ENCODE measurements at places on chromosomes 1 and 21.

GRCh38 chr1:30681782-30682181, 41.6 kb downstream of the MATN1 start:
- DNase-seq, result no peak

- no peak for DNase-seq
Measured at GRCh38 chr1:47727051-47727696, 270.0 kb downstream of the TRABD2B start.

- no peak for DNase-seq
Measured at GRCh38 chr1:22737374-22738068, 26.9 kb downstream of the EPHB2 start.

DNA sequence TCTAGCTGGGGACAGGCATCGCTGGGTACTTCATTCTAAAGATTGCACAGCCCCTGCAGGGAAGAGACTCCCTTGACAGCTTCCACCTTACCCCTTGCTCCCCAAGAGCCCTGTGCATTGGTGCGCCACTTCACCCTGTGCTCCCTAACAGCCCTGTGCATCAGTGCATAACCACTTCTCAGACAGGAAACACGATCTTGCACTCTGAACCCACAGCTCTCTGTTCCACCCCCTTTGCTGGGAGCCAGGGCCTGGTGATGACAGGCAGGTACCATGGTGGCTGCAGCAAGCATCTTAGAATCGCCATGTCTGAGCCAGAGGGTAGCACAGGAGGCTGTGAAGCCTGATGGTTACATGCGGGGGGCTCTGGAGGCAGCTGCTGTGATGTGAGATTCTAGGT, 5.0 kb downstream of the ALPL start:
- DNase-seq, result no peak

DNA sequence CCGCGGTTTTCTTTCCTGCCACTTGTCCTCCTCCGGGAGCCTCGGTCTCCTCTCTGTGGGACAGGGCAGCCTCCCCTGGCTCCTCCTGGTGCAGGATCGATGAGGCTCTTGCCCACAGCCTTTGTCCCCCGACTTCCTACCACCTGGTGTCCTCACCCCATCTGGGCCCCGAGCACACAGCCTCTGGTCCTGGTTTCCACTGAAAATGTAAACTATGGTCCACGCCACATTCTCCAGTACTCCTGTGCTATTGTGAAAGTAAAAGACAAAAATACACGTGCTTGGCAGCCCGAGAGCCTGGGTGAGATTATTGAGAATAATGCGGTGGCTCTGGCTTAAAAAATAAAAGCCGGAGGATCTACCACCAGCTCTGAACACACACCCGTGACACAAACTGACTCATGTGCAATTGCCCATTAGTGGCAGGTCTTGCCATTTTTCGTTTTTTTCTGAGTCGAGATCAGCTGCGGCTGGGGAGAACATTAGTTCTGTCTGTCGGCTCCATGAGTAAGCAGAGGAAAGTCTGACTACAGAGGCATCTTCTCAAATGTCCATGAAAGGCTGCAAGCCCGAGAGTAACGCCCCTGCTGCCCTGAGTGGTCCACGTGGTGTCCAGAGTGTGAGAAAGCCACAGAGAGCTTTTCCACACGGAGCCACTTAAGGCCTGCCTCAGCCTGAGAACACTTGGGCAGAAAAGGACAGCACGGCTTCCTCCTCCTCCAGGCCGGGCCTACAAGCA, 5.7 kb upstream of the COL6A2 start:
- no peak for DNase-seq

GRCh38 chr1:8422510-8423268, 104.8 kb downstream of the SLC45A1 start:
- no peak for DNase-seq

- DNase-seq, result peak; percentile 50
Measured at GRCh38 chr1:44237721-44238457, 24.6 kb downstream of the DMAP1 start.

GRCh38 chr1:231418101-231418740, 3.9 kb downstream of the EGLN1 start:
- DNase-seq, result no peak

- DNase-seq, result no peak
Measured at GRCh38 chr1:116323491-116323890, 49.6 kb upstream of the ATP1A1 start.

DNA sequence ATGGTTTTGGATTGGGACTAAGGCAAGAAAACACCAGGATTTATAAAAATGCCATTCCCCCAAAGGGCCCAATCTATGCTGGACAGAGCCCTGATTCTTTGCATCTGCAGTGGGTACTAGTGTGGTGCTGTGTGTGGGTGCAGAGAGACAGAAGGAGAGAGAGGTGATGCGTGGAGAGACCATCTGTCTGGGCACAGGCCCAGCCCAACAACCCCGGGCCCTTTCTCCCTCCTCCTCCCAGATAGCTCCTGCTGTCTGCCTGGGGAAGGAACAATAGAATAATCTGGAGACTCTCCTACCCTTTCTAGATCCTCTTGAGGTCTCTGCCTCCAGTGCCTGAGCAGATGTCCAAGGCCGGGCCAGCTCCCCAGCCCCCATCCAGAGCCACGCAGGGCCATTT, 15.1 kb downstream of the KIAA1614 start:
- DNase-seq, result no peak

DNA sequence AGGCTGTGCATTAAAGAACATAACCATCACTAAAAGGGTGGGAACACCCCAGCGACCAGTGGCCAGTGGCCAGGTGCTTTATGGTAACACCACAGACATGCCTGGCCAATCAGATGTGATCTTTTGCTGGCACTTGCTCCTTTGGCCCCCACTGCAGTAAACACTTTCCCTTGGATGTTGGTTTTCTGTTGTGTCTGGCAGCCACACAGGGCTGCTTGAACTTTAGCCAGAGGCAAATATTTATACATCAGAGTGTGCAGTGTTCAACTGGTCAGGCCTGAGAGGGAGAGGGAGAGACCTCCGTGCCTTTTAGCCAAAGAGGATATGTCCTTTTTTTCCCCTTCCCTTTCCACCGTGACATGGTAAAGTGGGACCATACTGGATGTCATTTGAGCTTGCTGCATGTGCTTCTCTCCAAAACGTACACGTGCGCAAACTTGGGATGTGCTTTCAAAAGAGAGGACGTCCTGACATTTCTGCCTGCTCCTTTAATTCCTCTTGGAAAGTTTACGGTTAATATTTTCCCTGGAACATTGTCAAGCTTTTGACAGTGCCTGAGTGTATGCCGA, 101.2 kb downstream of the NFIA start:
- no peak for DNase-seq

DNA sequence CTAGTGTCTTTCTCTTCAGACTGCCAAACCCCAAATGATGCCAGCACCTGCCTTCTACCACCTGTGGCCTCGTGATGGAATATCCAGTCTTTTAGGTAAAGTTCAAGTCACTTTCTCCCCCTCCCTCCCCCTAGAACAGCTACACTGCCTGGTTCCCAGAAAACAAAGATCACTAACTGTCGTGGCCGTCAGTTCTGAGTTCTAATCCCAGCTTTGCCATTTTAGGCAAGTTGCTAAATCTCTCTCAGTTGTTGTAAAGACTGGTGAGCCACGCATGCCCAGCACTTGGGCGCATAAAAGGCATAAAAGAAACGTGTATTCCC, 648 bp upstream of the TRAPPC3 start:
- DNase-seq, result no peak

GRCh38 chr1:205440476-205441317, 15.1 kb downstream of the BLACAT1 start:
- DNase-seq, result peak; percentile 46

DNA sequence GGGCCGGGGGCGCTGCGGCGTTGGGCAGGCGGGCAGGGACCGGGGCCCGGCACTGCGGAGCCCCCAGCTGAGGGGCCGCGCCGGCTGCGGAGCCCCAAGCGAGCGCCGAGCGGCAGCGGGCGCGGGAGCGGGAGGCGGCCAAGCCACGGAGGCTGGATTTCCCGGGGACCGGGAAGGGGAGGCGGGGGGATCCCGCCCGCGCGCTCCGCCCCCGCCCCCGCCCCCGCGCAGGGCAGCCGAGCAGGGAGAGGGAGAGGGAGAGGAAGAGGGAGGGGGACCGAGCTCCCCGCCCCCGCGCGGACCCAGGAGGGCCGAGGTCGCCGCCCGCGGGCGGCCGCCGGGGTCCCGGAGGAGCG, at the start of gene DLGAP3:
Gene DLGAP3 (minus strand): TSS at position 154 of the 356 bp plus-strand sequence. CDS start 24,267 bp downstream, outside the sequence.
- no peak for DNase-seq

- no peak for DNase-seq
Measured at GRCh38 chr1:157137046-157137407, 1.2 kb downstream of the ETV3 start.

DNA sequence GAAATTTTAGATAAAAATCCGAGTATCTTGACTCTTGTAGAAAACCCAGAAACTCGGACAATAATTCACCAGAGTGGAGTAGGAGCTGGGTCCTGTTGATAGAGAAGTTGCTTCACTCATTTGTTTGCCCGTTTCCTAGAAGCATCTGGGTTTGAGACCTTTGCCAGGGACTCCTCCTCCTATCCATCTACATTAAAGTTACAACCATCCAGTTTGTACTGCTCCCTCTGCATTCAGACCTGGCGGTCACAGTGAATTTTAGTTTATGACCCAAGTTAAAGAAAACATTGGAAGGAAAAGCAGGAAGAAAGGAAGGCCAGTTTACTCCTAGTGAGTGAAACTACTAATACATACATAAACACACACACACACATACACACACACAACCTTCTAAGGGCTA, 64.6 kb downstream of the CLDN17 start:
- no peak for DNase-seq

- DNase-seq, result no peak
Measured at GRCh38 chr1:8879464-8879921, 1.0 kb upstream of the ENO1 start.

GRCh38 chr21:31781737-31782136, 49.8 kb upstream of the SCAF4 start:
- DNase-seq, result no peak

- no peak for DNase-seq
Measured at GRCh38 chr1:234925440-234926263, 203.0 kb downstream of the TOMM20 start.

GRCh38 chr21:16287046-16287445, 557.3 kb downstream of the USP25 start:
- DNase-seq, result no peak

DNA sequence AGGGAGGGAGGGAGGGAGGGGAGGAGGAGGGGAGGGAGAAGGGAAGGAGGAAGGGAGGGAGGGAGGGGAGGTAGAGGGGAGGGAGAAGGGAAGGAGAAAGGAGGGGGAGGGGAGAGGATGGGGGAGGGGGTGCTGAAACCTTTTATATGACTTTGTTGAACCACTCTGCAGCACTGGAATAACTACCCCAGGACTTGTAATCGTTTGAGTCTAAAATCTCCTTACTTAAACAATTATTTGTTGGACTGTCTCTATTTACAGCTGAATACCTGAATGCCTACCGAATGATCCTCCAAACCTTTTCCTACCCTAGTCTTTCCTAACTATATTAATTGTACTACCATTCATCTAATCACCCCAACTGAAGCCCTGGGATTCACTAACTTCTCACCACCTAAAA, 181.8 kb downstream of the TPR start:
- DNase-seq, result no peak

DNA sequence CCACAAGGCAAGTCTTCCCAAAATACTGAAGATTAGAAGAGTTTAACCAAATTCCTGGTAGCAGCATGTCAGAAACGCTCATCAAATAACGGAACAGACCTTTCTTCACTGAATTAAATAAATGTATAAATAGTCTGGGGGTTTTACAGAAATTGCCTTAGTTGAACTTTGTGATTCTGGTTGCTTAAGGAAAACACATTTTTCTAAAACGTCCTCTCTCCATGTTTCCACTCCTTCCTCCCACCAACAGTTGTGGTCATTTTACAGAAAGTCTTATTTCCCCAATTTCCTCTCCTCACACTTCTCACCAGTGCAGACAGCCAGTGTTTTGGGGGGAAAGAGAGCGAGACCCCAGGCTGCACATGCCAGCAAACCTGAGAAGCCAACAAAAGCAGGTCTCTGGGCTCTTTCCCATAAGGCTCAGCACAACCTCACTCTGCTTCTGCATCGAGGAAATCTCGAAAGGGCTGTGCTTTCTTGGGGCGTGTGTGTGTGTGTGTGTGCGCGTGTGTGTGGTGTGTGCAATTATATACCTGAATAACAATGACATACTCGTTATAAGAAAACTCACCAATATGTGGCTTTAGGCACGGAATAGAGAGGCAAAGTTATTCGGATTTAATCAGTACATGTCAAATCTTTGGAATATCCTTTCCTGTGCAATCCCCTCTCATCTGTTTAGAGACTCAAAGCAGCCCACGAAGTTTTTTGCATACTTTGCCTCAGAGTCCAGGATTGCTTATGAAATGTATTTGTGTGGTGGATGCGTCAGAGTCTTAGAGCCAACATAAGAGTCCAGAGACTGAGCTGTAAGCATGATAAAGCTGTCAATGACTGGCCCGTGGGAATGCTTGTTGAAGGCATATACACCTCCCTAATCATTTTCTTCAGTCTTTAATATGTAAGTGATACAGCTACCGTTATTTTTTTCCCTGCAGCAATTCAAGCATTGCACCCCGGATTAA, 2.0 kb downstream of the KCNJ15 start:
- DNase-seq, result no peak

GRCh38 chr1:37561133-37562132, 4.7 kb downstream of the DNALI1 start:
- no peak for DNase-seq

- DNase-seq, result no peak
Measured at GRCh38 chr1:152003846-152004442, 10.3 kb upstream of the S100A10 start.

DNA sequence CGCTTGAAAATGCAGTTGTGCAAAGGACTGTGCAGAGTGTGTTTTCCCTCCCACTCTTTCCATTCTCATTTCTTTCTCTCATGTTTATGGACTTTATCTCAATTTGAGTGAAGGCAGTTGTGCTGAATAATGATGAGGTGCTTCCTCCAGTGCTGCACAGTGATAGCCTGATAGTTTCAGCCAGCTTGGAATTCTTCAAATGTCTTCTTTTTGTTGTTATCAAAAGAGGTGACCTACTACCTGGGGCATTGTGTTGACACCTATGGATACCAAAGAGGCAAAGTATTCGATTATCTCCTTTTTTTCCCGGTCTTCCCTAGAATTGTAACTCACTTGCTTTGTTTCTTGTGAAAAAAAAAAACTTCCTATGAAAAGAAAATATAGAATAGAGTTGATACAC, 132.6 kb upstream of the ESRRG start:
- DNase-seq, result no peak

DNA sequence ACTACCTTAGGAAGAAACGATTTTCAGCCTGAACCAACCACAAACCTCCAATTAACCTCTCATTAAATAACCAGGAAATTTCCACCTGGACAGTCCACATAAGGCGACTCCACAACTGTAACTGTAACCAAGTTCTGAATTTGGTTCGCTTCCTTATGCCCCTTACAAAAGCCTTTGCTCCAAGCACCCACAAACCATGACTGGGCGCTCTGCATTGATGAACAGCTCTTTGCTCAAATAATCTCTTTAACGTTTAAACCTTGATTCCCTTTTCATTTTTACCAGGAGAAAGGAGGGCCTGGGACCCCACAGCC, 38.2 kb upstream of the ZNF124 start:
- DNase-seq, result no peak
